Activated T-cell treated with anti-CD3 and anti-CD28 coated beads, Interleukin-2, amount 50 U/mL, for 72 hours (primary cell): ENCODE measurements at places on chromosomes 3 and 15.

- H3K4me3 ChIP-seq = no peak overlapping the region
- no peak overlapping the region for H3K27ac ChIP-seq
- peaks cover 14% of the 10 kb centered on the region for H3K4me1 ChIP-seq
- H3K27me3 ChIP-seq = peaks cover 74% of the 10 kb centered on the region
- DNase-seq = no peak
Observed at GRCh38 chr15:74141591-74141990, 11.2 kb downstream of the ISLR2 start.

DNA sequence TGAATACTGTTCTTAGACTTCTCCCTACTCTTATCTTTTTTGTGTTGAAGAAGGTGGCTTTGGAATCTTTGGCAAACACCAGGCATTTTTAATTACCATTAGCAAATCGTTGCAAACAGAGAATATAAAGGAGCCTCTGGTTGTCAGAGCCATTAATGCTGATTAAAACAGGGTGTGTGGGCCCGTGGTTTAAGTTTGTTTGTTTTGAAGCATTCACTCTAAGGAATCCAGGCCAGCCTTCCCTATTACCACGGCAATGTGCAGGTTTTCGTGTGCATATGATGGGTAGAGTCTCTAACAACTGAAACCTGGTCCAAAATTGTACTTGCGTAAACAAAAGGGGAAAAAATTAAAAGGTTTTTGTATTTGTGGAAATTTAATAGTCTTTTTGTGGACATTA is 141.2 kb upstream of the GMNC start:
- DNase-seq = no peak
- H3K36me3 ChIP-seq = no peaks in the 10 kb centered on the region
- no peaks in the 10 kb centered on the region for H3K27me3 ChIP-seq
- H3K4me3 ChIP-seq = no peak overlapping the region

GRCh38 chr3:185846037-185846436 is 21.2 kb upstream of the IGF2BP2 start:
- no peak overlapping the region for H3K27ac ChIP-seq
- no peak for DNase-seq
- H3K27me3 ChIP-seq = peaks cover 19% of the 10 kb centered on the region
- H3K4me3 ChIP-seq = no peak overlapping the region
- no peaks in the 10 kb centered on the region for H3K4me1 ChIP-seq

DNA sequence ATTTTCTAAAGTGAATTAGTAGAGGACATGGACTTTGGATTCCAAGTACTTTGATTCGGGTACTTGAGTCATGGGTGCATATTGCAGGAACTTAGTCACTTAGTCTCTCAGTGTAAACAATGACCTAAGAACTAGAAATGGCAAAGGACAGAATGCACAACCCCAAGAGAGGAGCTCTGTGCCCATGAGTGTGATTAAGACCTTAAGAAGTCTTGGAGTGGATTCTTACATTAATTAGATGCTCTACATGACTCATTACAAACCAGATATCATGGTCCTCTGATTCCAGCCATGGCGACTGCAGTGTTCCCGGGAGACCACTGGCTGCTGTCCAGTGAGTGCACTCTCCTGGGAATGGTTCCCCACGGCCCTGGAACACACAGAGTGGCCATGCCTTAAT is 251.5 kb downstream of the GABRG3 start:
- DNase-seq = no peak
- no peak overlapping the region for H3K4me3 ChIP-seq
- peaks cover 2% of the 10 kb centered on the region for H3K36me3 ChIP-seq
- H3K4me1 ChIP-seq = no peaks in the 10 kb centered on the region
- H3K27me3 ChIP-seq = no peaks in the 10 kb centered on the region

GRCh38 chr15:36557364-36557763 is 22.1 kb upstream of the CDIN1 start:
- no peak overlapping the region for H3K27ac ChIP-seq
- peaks cover 12% of the 10 kb centered on the region for H3K27me3 ChIP-seq
- H3K36me3 ChIP-seq = no peaks in the 10 kb centered on the region
- DNase-seq = no peak
- no peaks in the 10 kb centered on the region for H3K4me1 ChIP-seq
